ENCODE measurements at places on chromosomes 13 and 19. TPM values are rescaled to one million over a fixed set of nuclear protein-coding genes. Genes with fewer than 3 reads are reported as not detected.

The CPB2 gene
- not detected for total RNA-seq

The UPK1A gene
- 0.86 TPM for total RNA-seq

The IL4I1 gene
- total RNA-seq = 16.7 TPM

The CGB3 gene
- total RNA-seq = not detected

- no peak for DNase-seq
Measured at GRCh38 chr13:111278258-111278657, 42.2 kb upstream of the TEX29 start.

GRCh38 chr19:5330307-5330720 lies 10.3 kb downstream of the PTPRS start:
- DNase-seq = no peak

DNA sequence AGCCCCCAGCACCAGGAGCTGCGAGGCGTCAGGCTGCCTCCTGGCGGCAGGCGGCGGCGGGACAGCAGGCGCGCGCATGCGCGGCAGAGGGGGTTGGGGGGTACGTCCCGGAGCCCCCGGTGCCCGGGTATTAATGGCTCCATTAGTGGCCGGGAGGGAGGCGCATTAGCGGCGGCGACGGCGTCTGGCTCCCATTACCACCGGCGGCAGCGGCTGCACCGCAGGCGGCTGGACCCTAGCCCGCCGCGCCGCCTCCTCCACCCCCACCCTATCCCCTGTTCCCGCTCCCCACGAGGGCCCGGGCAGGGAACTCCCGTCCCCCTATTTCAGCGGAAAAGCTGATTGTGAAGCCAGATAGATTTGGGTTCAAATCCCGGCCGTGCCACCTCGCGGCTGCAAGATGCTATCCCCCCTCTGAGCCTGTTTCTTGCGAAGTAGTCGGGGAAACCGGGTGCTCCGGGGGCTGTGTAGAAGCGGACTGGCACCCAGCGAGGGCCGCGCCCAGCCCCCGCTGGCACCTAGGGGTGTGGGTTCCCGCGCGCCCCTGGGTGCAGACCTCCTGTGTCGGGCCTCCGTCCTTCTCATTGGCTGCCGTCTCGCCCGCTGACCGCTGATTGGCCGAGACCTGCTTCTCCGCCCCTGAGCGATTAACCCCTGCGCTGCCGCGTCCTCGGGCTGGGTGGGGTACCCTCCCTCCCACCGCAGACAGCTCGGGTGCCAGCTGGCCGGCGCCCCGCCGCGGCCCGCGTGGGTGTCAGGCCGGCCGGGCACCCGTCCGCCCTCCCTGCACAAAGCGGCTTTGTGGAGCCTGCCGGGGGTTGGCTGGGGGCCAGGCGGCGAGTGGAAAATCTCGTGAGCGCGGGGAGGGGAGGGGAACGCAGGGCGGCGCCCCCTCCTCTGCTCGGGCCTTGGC lies 11.1 kb downstream of the CIC start:
- DNase-seq = peak; percentile 94

The ZNF724 gene
- total RNA-seq = 15.4 TPM

DNA sequence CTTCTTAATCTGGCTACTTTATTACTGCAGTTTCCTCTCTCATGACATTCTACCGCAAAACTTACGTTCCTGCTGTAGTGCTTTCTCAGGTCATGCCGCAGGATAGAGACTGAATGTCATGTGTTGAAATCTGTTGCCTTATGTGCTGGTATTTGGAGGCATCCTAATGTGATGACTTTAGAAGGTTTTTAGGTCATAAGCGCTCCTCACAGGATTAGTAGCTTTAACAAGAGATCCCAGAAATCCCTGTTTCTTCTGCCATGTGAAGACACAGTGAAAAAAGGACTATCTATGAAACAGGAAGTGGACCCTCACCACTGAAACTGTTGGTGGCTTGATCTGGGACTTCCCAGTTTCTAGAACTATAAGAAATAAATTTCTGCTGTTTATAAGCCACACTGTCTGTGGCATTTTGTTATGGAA lies 209.3 kb downstream of the LACC1 start:
- no peak for DNase-seq

The NCLN gene
- 35.0 TPM for total RNA-seq

DNA sequence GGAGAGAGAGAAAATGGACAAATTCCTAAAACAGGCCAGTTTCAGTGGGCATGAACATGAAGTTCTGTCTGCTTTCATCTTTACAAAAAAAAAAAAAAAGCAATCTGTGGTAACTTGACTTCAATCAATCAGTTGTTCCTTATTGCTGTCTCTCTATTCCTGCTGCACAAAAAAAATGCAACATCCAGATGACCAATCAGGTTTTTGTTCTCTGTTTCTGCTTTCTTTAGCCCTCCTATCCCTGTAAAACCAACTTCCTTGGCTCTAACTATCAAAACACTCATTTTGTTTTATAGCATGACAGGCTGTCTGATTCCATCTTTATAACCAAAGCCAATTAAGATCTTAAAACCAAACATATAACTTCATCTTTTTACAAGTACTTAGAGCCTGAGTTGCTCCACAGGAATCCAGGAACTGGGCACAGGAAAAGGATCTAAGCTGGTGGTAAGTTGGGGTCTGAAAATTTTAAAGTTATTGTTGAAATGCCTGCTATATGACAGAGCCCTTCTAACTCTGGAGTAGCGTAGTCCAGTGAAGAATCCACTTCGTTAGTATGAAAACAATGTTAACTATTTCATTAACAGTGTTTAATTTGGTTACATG lies at the start of gene FPR3:
FPR3 (plus strand) TSS at position 273 of the 606 bp plus-strand sequence. CDS start 28,592 bp downstream, outside the sequence.
- no peak for DNase-seq

- DNase-seq = no peak
Measured at GRCh38 chr13:106530980-106531481, 4.4 kb downstream of the EFNB2 start.

The ZNF134 gene
- 12.8 TPM for total RNA-seq

- no peak for DNase-seq
Measured at GRCh38 chr13:106432636-106433035, 102.8 kb downstream of the EFNB2 start.

GRCh38 chr19:13347367-13347766 lies 158.9 kb downstream of the CACNA1A start:
- no peak for DNase-seq

The KCTD15 gene
- 7.3 TPM for total RNA-seq

GRCh38 chr13:47555235-47555634 lies 445.8 kb downstream of the SUCLA2 start:
- no peak for DNase-seq

DNA sequence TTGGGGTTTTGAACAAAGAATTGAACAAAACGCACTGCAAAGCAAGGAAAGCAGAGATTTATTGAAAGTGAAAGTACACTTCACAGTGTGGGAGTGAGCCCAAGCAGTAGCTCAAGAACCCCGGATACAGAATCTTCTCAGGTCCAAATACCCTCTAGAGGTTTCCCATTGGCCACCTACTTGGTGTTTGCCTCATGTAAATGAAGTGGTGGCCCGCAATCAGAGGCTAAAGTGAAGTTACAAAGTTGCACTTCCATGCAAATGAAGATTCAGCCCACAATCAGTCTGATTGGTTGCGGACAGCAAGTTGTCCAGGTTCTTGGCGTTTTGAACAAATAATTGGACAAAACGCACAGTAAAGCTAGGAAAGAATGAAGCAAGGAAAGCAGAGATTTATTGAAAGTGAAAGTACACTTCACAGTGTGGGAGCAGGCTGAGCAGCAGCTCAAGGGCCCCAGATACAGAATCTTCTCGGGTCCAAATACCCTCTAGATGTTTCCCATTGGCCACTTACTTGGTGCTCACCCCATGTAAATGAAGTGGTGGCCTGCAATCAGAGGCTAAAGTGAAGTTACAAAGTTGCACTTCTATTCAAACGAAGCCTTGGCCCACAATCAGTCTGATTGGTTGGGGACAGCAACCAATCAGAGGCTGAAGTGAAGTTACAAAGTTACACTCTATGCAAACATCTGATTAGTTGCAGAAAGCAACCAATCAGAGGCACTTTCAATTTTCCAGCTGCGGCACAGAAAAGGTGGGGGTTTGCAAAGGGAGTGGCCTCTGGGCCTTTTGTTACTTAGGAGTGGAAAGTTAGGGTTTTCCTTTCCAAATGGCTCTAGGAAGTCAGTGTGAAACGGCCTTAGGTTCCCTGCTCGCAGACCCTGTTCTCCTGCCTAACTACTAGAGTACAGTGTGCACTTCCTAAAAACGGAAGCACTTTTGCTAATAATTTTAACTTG lies 4.8 kb upstream of the TM9SF2 start:
- DNase-seq = peak; percentile 77

GRCh38 chr19:16586991-16587832 lies 15.0 kb upstream of the SLC35E1 start:
- DNase-seq = peak; percentile 68

DNA sequence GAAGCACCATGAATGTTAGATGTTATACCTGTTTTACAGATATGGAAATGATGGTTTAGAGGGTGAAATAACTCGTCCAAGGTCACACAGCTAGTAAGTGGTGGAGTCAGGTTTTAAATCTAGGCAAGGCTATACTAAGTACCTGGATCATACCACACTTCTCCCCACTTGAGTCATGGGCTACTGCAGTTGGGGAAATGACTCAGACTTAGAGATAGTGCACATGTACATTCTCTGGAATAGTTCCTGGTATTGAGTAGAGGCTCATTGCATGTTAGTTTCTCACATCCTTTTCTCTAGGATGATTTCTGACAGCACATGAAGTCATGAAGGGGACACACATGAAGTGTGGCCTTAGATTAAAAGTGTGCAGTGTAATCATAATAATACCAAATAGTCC lies 76.2 kb upstream of the TNFSF11 start:
- peak; percentile 61 for DNase-seq

DNA sequence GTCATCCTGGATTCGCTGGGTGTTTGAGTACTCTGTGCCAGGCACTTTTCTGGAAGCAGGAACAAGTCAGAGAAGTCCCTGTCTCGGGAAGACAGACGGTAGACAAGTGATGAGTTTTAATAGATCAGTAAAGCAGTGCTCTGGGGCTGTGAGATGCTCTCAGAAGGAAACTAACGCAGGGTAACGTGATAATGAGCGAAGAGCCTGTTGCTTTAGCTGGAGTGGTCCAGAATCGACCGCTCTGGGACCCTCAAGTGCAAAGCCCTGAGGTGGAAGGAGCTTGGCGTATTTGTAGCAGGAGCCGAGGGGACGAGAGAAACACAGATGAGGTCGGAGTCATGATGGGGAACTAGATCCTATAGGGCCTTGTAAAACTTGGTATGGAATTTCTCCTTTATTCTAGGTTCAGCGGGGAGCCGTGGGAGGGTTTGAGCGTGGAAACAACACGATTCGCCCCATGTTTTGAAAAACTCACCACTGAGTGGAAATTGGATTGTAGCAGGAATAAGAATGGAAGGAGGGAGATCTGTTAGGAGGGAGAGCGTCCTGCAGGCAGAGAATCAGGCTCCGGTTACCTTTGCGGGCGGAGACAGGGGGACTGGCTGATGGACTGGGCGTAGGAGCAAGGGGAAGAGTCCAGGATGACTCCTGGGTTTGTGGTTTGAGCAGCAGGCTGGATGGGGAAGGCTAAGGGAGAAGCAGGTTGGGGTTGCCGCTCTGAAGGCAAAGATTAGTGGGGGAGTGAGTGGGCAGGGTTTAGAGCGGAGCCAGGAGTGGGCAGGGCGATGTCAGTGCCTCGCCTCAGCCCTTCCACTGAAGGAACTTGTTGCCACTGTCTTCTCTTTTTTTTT lies 763 bp downstream of the POLD1 start:
- DNase-seq = no peak

DNA sequence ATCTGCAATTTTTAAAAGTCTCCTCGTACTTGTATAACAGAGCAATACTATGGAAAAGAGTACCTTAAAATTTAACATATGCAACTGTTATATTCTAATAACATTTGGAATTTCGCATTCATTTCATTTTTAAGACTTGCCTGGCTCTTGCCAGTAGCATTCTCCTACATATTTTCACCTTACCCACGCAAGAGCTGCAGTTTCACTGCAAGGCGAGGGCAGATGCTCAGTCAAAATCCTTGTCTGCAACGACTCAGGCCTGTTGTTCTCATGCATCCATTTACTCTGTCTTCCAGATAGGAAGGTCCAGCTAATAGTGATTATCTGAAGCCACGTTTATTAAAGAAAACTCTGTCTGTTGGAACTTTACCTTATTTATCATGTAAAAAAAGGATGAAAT lies 227.0 kb upstream of the RFC3 start:
- no peak for DNase-seq

- DNase-seq = no peak
Measured at GRCh38 chr19:43486412-43486811, 18.1 kb downstream of the PHLDB3 start.

All from activated T-cell treated with anti-CD3 and anti-CD28 coated beads, Interleukin-2, amount 50 U/mL, for 72 hours (primary cell).